ENCODE measurements at places on chromosomes 5 and 9. TPM values are rescaled to one million over a fixed set of nuclear protein-coding genes. Genes with fewer than 3 reads are reported as not detected.

Gene GHR
- total RNA-seq, result not detected

Gene PCDHA4
- not detected for total RNA-seq

Gene IFNB1
- not detected for total RNA-seq

Gene TAF11L5
- total RNA-seq, result not detected

Gene CKMT2
- total RNA-seq, result not detected

Gene FAM240B
- not detected for total RNA-seq

Gene AMACR
- total RNA-seq, result 5.2 TPM

Gene KCNV2
- total RNA-seq, result not detected

Gene NMUR2
- total RNA-seq, result not detected

Gene PCDHA13
- total RNA-seq, result not detected

Gene ALDH1A1
- total RNA-seq, result 0.44 TPM

Gene PCDHB1
- not detected for total RNA-seq

Gene GM2A
- 20.4 TPM for total RNA-seq

Gene SPINK4
- not detected for total RNA-seq

Gene FOXD4L6
- not detected for total RNA-seq

Gene GRXCR2
- not detected for total RNA-seq

Gene PCDHAC2
- total RNA-seq, result not detected

Gene PSAT1
- 9.7 TPM for total RNA-seq

Gene FBLL1
- 0.20 TPM for total RNA-seq

Gene CAMK4
- 257 TPM for total RNA-seq

Gene FAM78A
- 93.5 TPM for total RNA-seq

Gene COL5A1
- total RNA-seq, result 1.6 TPM

Gene BARHL1
- not detected for total RNA-seq

Gene PCDHGB5
- total RNA-seq, result 0.42 TPM

Gene MRPS27
- 44.6 TPM for total RNA-seq

Gene TTC23L
- total RNA-seq, result 0.47 TPM

Data from CD4-positive, alpha-beta memory T cell (primary cell).